Right renal cortex interstitium (tissue), 3 donors: ENCODE measurements at places on chromosomes 2 and 18. TPM values are rescaled to one million over a fixed set of nuclear protein-coding genes. Genes with fewer than 3 reads are reported as not detected.

Gene TXNDC9
- polyA plus RNA-seq = 54.5 TPM

- DNase-seq = no peak
Observed at GRCh38 chr2:97963079-97963406, 32.7 kb downstream of the TMEM131 start.

GRCh38 chr2:43068041-43068533, 158.3 kb downstream of the ZFP36L2 start:
- DNase-seq = no peak

DNA sequence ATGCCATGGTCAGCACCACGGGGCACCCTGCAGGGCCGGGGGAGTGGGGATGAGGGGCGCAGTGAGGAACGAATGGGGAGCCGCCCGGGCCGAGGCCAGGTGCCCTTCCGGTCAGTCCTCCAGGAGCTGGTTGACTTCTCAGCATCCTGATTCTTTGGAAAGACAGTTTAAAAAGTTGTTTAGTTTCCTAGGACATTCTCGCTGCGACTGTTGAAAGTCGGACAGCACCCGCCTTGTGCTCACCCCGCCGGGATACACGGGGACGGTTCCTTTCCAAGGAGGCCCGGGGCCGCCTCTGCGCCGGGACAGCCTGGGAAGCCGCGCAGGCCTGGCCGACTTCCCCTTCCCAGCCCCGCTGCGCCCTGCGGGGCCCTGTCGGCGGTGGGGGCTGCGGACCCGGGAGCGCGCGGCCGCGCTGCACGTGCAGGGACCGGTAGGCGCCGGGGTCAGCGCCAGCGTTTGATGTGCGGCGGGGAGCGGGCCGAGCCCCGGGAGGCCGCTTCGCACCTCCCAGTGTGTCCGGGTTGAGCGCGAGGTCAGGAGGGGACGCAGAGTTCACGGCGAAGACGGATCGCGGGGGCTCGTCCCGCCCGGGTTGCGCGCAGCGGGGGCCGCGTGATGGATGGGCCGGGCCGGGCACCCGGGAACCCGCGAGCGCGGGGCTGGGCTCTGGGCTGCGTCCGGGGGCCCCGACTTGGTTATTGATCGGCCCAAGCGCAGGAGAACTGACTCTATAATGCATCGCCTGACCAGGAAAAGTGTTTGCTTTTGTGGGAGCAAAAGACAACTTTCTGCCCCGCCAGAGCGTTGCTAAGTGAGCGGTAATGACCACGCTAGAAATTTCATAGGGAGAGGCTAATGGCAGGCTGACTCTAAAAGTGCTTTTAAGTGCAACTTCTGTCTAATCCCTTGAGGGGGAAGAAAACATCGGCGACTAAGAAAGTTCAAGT, 28.0 kb upstream of the SMIM21 start:
- no peak for DNase-seq

DNA sequence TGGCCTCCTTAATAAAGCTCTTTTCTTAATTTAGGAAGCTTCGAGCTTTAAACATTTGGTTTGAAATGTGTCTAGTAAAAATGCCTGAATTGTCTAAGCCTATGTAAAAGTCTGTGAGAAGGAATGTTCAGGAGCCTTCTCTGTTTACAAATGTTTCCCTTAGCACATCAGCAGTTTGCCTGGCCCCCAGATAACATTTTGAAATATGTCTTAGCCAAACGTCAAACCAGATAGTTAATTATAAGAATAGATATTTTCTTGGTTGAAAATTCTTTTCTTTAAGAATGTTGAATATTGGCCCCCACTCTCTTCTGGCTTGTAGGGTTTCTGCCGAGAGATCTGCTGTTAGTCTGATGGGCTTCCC, 498.6 kb downstream of the CCDC85A start:
- DNase-seq = no peak

Gene QPCT
- 16.4 TPM for polyA plus RNA-seq

DNA sequence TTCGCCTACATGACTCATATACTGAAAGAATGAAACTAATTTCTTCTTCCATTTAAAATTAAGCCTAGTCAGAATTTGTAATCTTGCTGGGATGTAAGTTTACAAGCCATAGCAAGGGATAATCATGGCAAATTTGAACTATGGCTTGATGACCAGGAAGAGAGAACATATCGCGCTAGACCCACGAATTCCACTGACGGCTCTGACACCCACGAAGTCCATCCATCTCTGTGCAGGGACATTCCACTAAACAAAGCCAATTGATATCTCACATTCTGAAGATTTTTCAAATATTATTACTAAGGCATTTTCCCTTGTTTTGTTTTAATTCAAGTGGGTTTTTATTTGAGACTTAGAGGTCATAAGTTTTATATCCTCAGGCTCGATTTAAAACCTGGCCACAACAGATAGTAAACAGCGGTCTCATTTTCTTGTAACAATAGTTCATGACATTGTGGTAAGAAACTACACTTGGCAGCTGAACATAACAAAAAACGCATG, 113.0 kb downstream of the QPCT start:
- DNase-seq = no peak

Gene ANKRD29
- 0.55 TPM for polyA plus RNA-seq

- no peak for DNase-seq
Observed at GRCh38 chr2:221203856-221204255, 368.2 kb downstream of the EPHA4 start.

- no peak for DNase-seq
Observed at GRCh38 chr2:85221067-85221691, 88.0 kb downstream of the TCF7L1 start.

Gene SMAD4
- polyA plus RNA-seq = 173 TPM

DNA sequence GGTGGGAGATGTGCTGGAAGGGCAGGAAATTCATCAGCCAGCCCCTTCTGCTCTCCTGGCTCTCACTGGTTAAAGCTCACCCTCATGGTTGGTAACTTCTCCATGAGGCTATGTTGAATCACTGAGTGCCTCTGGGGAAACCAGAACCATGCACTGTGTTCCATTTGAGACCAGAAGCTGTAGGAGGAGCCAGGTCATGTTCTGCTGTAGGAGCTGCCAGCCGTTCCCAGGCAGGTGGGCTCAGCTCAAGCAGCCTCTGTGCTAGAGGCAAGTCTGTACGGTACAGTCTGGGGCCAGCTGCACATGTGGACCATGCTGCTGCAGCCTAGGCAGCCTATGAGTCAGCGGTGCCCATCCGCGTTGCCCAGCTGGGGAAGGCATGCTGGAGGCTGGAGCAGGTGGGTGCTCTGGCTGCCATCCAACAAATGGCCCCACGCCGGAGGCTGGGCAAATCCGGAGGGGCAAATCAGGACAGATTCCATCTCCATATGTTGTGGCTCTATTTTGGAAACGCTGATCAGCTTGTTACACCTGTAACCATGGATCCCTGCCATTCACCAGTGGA, 22.0 kb upstream of the KCNF1 start:
- no peak for DNase-seq

- no peak for DNase-seq
Observed at GRCh38 chr2:223084873-223085272, 32.9 kb downstream of the KCNE4 start.

Gene FOXI3
- 0.13 TPM for polyA plus RNA-seq

Gene VAMP5
- polyA plus RNA-seq = 51.5 TPM

Gene DSG1
- 0.11 TPM for polyA plus RNA-seq

Gene SOS1
- polyA plus RNA-seq = 57.1 TPM

DNA sequence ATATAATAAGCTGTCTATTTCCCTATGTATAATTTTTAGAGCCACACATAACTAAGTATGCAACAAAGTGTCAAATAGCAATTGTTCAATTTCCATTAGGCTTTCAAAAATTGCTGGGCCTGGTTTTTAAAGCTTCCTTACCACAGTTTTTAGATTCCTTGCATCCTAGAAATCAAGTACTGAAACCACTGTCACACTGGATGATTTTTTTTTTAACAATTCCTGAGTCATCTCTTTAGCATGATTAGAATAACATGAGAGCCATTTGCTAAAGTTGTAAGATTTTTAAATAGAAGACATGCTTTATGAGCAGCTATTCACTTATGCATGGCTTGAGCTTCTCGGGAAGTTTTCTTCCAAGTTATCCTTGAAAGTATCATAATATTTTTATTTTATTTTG, 319.5 kb upstream of the NXPH2 start:
- DNase-seq = no peak

GRCh38 chr2:2938481-2938880, 439.1 kb downstream of the EIPR1 start:
- no peak for DNase-seq

Gene CASP10
- 7.2 TPM for polyA plus RNA-seq

Gene CCBE1
- polyA plus RNA-seq = 39.4 TPM

Gene CCDC85A
- 1.5 TPM for polyA plus RNA-seq

DNA sequence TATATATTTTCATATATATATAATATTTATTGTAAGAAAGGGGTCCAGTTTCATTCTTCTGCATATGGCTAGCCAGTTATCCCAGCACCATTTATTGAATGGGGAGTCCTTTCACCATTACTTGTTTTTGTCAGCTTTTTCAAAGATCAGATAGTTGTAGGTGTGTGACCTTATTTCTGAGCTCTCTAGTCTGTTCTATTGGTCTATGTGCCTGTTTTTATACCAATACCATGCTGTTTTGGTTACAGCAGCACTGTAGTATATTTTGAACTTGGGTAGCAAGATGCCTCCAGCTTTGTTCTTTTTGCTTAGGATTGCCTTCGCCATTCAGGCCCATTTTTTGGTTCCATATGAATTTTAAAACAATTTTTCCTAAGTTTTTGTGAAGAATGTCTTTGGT, 320.1 kb downstream of the CDH2 start:
- DNase-seq = no peak

- DNase-seq = no peak
Observed at GRCh38 chr2:143463719-143464118, 334.5 kb downstream of the ARHGAP15 start.

DNA sequence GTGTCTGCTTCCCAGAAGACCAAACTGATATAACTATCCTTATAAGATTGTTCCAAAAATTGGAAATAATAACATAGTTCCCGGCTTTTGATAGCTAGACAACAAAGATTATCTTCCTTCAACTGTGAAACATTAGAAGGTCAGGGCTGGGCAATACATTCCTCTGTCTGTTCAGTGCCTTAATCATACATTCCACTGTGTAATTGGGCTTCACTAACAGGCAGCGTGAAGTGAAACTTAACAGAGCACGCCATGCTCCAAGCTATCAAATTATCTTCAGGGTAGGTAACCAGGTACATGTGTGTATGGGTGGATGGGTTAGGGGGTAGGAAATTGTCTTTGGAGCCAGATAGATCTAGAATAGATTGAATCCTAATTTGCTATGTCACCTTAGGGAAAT, 23.5 kb upstream of the ARL5A start:
- no peak for DNase-seq

Gene RAPH1
- polyA plus RNA-seq = 16.0 TPM

- DNase-seq = no peak
Observed at GRCh38 chr18:40037356-40037755, 1917.7 kb upstream of the PIK3C3 start.

DNA sequence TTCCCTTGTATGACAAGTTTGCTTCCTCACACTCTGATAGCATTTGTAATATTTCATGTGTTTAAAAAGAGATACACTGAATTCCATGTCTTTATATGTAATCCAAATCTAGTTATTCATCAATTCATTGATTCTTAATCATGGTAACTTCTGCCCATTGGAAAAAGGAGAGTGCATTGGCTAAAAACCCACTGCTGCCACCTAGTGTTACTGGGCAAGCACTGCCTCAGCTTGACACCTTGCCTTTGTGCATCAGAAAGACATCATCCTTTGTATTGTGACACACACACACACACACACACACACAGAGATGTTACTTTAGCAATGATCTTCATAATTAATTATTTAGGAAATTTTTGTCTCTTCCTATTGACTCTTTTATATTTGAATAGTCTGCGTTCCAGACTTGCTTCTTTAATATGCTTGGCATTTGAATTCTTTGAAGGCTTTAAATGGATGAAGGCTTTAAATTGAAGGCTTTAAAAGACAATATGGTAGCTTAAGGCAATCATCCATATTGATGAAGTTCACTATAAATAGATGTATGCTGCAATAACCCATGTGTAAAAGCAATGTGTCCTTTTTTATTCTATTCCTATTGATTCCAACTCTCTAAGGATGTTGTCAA, 414.2 kb upstream of the CHST9 start:
- no peak for DNase-seq

Gene ALLC
- not detected for polyA plus RNA-seq

GRCh38 chr2:29724282-29724681, 197.1 kb downstream of the ALK start:
- no peak for DNase-seq

Gene CCDC148
- polyA plus RNA-seq = 8.2 TPM

DNA sequence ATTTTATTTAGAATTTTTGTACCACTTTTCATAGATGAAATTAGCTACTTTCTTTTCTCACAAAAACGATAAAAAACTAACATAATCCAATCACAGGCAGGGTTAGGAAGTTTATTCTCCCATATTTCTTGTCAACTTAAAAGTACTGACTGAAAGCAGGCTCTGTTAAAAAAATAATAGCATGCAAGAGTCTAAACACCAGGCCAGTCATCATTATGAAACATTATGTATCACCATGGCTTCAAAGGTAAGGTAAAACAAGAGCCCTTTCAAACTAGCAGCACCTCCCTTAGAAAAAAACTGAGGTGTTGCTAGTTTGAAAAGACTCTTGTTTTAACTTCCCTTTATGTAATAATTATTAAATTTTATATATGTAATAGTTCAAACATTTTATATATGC, 848.0 kb downstream of the RNF144A start:
- DNase-seq = no peak

Gene SETBP1
- 27.5 TPM for polyA plus RNA-seq

- no peak for DNase-seq
Observed at GRCh38 chr2:235463893-235464292, 29.9 kb upstream of the AGAP1 start.

DNA sequence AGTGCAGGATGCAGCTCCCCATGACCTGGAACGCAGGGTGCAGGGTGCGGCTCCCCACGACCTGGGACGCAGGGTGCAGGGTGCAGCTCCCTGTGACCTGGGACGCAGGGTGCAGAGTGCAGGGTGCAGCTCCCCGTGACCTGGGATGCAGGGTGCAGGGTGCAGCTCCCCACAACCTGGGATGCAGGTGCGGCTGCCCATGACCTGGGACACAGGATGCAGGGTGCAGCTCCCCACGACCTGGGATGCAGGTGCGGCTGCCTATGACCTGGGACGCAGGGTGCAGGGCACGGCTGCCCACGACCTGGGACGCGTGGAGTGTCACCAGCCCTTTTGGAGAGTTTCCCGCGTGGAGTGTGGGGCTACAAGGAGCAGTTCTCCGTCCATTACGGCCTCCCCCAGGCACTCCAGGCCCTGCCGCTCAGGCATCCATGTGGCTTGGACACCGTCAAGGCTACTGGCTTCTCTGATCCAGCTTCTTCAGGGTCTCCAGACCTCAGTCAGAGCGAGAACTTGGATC, 38.7 kb downstream of the PXDN start:
- no peak for DNase-seq
